NCI-H1105 treated with DMSO at 0.1 percent for 48 hours (cell line): ENCODE measurements at places on chromosomes 1 and 21.

DNA sequence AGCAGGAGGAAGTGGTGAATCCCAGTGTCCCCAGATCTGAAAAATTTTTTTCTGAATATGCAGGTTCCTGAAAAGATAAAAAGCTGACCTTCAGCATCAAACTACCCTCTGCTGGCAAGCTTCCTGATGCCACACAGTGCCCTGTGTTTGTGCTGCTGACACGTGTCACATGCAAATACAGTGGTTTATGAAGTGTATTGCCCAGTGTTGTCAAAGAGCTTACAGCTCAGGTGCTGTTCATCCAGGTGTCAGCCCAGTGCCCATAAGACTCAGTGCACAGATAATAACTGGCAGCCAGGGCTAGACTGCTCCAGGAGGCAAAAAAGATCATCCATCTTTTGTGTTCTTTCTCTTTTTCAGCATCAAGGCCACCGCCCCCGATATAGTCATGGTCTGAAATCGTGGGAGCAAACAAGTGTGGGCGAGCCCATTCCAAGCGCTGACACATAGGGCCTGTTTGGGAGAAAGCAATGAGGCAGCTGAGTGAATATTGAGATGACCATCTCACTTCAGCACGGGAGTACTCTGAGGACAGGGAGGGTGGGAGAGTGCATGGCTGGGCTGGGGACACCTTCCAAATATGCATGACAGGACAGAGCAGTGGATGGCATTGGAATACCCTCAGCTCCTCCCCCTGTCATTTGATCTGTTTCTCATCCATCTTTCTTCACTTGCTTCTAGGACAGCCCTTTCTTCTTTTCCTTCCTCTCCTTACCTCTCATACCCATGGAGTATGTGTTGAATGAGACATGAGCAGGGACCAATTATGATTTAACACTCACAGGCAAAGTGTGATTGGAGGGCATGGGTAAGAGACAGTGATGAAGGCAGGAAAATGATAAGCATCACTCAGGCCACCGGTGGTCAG lies 6.4 kb upstream of the KCNK1 start:
- no peak for DNase-seq

DNA sequence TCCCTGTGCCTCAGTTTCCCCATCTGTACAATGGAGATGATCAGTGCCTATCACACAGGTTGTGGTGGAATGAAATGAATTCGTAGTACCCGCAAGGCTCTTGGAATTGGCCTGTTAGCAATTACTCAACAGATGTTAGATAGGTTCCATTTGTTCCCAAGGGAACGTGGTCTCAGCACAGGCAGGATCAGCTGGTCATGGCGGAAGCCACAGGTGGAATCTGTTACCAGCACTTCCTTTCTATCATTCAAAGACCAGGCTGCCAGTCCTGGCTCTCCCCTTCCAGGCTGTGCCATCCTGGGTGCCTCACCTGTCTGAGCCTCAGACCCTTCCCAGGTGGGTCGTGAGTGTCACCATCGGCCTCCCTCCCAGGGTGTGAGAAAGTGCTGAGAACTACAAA lies 61.5 kb downstream of the FBXO2 start:
- no peak for DNase-seq

DNA sequence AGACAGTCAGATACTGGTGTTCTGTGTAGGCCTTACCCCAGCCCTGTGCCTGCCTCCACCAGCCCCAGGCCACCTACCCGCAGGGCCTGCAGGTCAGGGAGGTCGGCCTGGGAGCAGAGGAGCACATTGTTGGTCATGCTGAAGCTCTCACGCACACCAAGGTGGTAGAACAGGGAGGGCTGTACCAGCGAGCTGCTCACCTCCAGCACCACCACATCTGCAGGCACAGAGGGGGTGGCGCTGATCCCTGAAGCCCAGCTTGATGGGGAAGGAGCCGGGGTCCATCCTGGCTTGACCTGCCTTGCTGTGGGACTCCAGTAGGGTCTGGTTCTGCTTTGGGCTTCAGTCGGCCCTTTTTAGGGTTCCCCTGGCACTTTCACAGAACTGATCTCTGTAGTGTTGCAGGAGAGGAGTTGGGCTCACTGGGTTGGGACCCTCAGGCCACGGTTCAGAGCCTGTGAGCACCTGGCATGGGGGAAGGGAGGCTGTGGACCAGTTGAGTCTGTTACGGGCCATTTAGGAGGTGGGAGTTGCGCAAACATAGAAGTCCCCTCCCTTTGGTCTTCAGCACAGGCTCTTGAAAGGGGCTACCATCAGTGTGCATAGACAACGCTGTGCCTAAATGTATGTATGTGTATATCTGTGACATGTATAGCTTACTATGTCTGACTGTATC lies 1.9 kb downstream of the MAP3K6 start:
- DNase-seq: no peak

- no peak for DNase-seq
Observed at GRCh38 chr1:201384406-201384782, 6.9 kb upstream of the TNNT2 start.

GRCh38 chr21:31952828-31953227 lies 80.0 kb downstream of the HUNK start:
- no peak for DNase-seq

DNA sequence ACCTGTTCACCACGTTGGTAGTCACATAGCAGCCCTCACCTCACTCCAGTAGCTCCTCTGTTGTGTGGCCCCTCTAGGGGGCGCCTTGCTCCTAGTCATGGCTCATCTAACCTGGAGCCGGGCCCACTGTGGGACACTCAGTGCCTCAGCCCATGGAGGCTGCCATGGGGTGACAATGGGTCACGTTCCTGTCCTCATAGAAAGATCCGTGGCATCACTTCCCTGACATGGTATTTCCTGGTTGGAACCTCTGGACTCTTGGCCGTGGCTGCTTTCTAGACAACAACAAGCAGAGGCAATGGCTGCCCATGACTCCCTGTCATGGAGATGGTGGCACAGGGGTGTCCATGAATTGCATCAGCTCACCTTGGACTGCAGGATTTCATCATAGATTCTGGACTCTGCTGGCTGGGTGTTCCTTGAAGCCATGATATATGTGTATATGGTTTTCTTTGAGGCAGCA lies 27.5 kb upstream of the SLAMF6 start:
- no peak for DNase-seq

DNA sequence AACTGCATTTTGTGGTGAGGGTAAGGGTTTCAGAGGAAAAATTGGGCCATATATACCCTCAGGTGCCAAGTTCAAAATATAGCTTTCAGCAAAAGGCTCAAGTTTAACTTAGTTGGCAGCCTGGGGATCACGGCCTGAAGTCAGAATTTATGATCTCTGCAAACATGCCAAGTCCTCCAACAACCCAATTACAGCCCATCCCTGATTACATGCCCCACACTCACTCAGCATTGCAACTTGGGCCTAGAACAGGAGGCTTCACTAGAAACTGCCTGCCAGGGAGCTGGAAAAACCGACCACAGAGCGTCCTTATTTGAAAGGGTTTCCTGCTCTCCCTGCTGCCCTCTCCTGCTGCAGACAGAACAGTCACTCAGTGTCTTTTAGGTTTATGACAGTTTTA lies 12.4 kb downstream of the FYB2 start:
- DNase-seq: no peak

DNA sequence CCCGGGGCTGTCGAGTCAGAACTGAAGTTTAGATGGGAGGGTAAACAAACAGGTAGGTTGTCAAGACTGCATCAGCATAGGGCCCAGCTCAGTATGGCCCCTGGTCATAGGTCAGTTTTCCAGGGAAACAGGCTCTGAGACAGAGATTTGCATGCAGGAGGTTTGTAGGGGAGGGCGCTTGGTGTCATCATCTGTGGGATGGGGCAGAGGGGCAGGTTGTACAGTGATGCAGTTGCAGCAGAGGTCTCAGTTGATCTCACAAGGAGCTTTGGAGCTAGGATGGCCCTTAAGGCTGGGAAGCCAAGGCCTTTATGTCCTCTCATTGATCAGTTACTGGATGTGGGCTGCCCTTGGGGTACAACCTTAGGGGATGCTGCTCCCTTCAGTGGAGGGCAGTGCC lies 38.5 kb upstream of the KCNA10 start:
- DNase-seq: no peak

GRCh38 chr1:181148636-181149035 lies 60.1 kb downstream of the IER5 start:
- no peak for DNase-seq

- DNase-seq: no peak
Observed at GRCh38 chr1:243482141-243483022, 226.5 kb downstream of the SDCCAG8 start.

GRCh38 chr1:109716121-109716520 lies 4.1 kb downstream of the GSTM5 start:
- DNase-seq: no peak

- no peak for DNase-seq
Observed at GRCh38 chr1:178660461-178660860, 64.6 kb upstream of the RALGPS2 start.

- no peak for DNase-seq
Observed at GRCh38 chr1:221166559-221167318, 287.5 kb downstream of the HLX start.

DNA sequence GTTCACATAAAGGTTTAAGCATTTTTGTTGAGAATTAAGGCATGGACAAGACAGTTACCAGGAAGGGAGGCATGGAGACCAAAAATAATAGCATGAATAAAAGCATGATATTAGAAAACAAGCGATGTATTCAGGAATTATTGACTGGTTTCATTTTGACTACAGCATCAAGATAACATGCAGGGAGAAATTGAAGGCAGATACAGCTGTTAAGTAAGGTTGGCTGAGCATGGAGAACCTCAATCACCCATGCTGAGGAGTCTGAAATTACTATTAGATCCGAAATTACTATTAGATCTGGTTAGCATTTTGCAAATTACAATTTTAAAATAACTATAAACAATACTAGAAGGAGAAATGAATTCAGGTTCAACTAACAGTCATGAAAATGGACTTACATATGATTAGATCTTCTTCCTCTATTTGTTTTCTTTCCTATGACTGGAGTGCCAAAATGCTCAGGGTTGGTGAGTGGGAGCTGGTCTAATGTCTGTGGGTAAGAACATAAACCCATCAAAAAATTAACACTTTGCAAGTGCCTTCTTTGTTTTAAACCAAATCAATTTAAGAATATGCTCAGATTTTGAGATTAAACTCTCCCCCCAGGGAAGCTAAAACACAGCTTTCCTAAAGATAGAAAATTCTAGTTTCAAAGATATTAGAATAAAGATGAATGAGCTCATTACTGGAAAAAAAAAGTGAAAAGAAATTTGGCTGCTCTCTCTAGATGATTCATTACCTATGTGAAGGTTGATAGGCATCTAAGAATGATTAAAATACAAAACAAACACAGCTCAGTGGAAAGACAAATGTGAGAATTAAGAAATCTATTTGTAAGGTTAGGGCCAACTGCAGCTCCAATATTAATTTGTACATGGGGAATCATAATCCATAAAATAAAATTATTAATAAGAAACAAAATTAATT lies 81.7 kb downstream of the ARID4B start:
- no peak for DNase-seq
